T-helper 9 cell (primary cell): ENCODE measurements at places on chromosomes 3 and 15.

- DNase-seq = no peak
Measured at GRCh38 chr15:100708916-100709315, 106.5 kb downstream of the ASB7 start.

DNA sequence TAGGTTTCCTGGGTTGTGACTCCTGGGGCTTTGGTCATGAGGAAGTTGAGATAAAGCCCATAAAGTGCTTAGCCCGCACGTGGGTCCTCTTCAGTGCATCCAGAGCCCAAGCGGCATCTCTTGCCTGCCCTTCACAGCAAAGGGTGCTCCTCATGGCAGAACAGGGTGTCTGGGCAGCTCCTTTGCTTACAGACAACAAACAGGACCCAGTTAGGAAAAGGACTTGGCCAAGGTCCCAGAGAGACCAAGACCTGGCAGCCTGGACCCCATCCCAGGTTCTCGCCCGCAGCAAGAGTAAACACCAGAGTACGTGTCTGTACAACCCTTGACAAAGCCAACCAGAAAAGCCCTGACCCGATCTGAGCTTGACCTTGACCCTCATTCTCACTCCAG lies 27.0 kb downstream of the ALS2CL start:
- no peak for DNase-seq

DNA sequence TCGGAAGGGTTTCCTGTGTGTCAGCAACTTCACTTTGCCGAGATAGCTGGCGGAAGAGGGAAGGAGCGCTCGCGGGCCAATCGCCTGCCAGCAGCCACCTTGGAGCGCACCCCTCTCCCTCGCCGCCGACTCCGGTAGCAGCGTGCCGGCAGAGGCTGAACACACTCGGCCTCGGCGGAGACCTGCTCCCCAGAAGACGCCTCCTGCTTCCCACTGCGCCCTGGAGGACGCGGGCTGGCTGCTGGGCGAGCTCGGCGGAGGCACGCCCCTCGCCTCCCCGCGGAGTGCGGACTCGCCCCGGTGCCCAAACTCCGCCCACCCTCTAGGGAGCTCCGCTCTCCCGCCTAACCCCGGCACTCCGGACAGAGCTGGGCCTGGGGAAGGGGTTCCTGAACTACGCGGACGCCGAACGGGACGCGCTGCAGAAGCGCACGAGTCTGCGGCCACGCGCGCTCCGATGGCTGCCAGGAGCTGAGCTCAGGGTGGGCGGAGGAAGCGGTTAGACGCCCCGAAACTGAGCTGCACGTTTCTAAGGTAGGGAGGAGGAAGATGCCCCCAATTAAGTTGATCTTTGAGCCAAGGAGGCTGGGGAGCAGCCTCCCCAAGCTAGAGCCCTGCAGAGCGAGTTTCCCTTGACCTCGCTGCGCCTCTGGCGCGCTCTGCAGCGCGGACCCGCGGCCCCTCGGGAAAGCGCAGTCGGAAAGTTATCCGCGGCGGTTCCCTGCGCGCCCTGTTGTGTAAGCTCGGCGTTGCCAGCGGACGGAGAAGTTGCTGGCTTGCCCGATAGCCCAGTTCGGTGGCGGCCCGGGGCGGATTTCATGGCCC lies at the start of gene P2RY1:
Gene P2RY1, plus strand, starts transcription at position 356 of the 825 bp plus-strand sequence. CDS start 652 bp downstream, outside the sequence.
- DNase-seq = no peak

DNA sequence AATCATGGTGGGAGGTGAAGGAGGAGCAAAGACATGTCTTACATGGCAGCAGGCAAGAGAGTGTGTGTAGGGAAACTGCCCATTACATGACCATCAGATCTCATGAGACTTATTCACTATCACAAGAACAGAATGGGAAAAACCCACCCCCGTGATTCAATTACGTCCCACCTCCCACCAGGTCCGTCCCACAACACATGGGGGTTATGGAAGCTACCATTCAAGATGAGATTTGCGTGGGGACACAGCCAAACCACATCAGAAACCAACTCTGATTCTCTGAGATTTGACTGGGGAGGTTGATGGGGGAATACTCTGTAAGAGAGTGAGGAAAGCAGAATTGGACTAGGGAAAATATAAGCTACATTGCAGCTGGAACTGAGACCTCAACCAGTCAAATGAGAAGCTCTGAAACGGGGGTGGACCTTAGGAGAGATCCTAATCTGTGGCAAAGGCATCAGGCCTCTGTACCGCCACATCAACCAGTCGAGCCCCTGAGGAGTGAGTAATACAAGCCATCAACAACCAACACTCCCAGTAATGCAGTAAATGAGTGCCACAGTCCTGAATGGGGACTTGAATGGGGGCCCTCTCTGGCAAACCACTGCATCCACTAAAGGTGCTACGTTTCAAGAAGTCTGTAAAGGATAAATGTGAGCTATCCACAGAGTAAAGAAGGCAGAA lies 207.9 kb upstream of the GADL1 start:
- no peak for DNase-seq

DNA sequence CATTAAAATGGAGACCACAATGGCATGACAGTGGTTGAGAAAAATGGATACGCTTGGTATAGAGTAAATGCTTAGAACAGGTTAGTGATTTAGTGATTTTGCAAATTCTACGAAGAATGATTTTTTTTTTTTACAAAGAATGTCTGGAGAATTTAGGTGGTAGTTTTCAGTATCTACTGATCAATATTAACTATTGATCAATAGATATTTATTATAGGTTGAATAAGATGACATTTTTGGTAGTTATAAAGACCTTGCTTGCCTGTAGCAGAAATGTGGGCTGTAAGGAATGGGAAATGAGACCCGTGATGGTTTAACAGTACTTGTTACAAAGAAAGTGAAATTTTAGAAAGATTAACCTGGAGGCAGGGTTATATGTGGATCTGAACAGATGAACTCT lies 137.5 kb downstream of the NR2F2 start:
- DNase-seq = no peak

DNA sequence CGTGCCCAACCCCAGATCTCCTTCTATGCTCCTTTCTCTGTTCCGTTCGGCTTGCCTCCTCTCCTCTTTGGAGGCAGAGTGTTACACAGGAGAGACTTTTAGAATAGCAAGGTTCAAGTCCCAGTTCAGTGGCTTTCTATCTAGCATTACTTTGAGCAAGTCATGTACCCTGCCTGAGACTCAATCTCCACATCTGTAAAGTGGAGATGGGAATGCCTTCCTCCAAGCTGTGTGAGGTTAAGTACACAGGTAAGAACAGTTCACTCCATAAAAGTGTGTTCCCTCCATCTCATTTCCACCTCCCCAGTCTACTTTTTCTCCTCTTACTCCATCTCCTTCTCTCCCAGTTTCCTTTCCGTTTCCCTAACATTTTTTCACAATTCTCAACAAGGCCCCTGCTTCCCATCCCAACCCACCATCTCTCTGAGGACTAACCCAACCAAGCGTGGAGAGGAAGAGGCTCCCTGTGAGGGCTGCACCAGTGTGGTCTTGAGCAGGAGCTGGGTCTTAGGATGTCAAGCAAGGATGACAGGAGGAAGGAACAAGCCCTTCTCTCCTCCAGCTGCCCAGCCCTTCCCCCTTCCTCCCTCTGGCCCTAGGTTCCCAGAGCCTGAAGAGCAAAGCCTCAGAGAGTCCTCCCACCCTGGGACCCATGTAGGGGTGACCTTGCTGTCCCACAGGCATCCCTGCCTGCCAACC lies 6.4 kb downstream of the ATP8B4 start:
- DNase-seq = no peak

GRCh38 chr3:190224863-190225692 lies 97.2 kb downstream of the CLDN1 start:
- DNase-seq = no peak
